GM20000 (cell line): ENCODE measurements at places on chromosomes 4 and X.

GRCh38 chrX:122363112-122363795 lies 820.8 kb upstream of the GRIA3 start:
- no peak for DNase-seq

DNA sequence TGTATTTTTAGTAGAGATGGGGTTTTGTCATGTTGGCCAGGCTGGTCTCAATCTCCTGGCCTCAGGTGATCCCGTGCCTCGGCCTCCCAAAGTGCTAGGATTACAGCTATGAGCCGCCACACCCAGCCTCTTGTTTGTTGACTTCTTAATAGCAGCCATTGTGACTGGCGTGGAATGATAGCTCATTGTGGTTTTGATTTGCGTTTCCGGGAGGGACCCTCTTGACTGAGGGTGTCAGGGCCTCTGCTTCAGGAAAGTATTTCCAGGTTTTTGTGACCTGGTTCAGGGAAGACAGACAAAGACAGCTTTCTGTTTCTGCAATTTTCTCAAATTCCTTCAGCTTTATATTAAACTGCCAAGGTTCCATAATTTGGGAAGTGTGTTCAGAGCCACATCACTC lies 15.1 kb downstream of the CSF2RA start:
- no peak for DNase-seq

GRCh38 chr4:72886602-72887001 lies 182.9 kb downstream of the COX18 start:
- DNase-seq = no peak

DNA sequence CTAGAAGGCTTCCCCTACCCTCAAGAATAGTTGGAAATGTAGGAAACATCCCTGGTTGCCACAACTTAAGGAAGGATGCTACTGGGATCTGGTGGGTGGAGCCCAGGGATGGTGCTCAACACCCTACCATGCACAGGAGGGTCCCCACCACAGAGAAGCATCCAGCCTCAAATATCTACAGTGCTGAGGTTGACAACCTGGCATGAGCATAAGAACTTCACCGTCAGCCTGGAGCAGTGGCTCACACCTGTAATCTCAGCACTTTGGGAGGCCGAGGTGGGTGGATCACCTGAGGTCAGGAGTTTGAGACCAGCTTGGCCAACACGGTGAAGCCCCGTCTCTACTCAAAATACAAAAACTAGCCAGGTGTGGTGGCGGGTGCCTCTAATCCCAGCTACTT lies 24.0 kb upstream of the ASMTL start:
- no peak for DNase-seq

GRCh38 chrX:15116900-15117299 lies 153.0 kb downstream of the ASB9 start:
- DNase-seq = no peak

DNA sequence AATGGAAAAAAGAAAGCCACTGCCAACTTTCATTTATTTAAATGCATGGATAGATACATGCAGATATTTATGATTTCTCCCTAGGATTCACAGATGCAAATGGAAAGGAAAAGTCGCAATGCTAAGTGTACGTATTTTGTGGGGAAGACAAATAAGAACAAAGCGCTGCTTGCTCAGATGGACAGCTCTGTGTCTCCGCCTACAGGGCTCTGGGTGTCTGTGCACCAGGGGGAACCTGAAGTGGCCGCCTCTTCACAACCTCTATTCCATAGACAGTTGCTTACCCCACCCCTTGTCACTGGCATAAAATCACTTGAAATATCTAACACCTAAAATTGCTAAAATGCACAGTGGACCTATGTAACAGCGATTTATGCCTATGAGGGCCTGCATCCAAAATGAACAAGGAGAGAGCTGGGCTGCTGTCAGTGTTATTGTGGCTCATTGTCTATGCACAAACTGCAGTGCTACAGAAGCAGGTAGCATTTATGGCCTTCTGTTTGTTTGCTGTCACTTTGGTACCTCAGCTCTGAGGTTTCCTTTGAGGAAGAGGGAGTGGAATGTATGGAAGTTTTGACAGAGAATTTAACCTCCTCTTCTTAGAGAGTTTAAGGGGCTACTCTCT lies 58.6 kb upstream of the PAGE1 start:
- peak; percentile 8 for DNase-seq

GRCh38 chrX:97597954-97598353 lies 714.2 kb downstream of the RPA4 start:
- DNase-seq = no peak

DNA sequence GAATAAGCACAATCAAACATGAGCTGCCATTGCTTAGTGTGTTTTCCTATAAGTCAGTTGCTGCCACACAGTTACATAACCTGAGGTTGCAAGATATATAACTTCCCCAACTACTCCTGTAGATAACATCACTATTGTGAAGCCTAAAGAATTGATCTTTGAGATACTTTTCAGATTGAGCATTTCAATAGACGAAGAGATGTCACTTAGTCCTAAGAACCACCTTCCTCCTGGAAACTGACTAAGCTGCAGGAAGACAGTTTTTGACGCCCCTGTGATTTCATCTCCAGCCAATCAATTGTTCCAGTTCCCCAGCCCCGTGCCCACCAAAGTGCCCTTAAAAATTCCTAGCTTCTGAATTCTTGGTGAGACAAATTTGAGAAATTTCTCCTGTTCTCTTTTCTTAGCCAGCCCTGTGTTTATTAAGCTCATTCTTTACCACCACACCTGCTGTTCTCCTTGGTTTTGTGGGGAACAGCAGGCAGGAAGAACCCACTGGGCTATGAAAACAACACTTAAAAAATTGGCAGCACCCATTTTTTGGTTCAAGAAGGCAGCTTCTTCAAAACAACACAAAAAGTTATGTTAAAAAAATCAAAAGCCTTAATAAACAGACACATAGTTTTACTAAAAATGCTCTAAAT lies 317.1 kb upstream of the PABPC4L start:
- DNase-seq = no peak

GRCh38 chr4:81470456-81471297 lies 1.0 kb downstream of the RASGEF1B start:
- peak; percentile 19 for DNase-seq

DNA sequence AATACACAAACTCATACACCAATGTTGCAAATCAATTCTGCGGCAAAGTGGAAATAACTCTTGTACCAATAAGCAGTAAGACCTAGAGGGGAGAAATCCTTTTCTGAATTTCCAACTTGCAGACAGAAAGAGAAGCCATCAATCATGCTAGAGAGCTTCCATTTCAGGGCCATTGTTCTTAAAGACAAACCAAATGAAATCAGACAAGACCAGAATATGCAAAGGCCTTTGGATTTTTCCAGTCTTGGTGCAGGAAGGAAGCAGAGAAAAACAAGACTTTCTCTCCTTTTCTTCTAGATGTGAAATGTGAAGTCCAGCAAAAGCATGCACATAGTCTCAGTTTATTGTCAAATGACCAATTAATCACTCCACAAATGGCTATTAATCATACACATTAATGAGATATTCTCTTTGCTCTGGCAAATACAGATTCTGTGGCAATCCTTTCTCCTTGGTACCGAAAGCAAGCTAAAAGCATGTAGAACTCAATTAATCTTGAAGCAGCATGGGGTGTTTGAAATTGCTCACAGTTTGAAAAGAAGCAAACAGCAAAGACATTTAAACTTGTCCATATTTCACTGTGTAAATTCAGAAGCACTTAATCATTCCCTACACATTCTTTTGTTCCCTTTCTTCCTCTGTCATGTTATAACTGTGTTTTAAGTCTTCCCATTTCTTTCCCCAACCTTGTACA lies 466.1 kb downstream of the GPAT3 start:
- DNase-seq = no peak

DNA sequence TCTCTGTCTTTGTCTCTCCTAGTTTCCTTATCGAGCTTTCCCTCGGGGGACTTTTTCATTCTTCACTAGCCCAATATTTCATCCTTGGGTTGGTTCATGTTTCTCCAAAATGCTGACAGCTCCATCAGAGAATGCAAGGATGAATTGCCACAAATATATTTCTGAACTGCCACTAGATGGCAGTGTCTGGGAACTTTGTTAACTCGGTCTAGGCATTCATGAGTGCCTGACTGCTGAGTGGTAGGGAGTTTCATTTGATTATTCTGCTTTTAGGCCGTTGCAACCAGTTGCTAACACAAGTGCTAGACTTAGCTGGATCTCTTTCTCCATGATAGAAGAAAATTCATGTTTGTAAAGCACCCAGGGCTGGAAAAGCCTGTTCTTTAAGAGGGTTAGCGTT lies 73.5 kb upstream of the RAP2C start:
- DNase-seq = peak; percentile 42

DNA sequence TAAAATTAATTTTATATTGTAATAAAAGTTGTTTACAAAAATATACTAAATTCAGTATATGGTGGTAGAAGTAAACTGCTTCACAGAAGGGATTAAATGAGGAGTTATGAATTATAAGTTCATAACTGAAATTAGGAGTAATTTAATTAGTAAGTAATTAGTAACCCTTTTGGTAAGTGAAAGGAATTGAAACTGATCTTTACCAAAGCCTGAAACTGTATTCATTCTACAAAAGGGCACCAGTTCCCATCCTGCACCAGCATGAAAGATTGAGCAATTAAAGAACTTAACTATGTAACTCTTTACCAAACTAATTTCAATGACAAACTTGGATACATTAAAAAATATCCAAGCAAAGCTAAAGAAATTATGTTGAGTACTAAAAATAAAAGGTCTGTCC lies 8.2 kb downstream of the MED14 start:
- DNase-seq = no peak

DNA sequence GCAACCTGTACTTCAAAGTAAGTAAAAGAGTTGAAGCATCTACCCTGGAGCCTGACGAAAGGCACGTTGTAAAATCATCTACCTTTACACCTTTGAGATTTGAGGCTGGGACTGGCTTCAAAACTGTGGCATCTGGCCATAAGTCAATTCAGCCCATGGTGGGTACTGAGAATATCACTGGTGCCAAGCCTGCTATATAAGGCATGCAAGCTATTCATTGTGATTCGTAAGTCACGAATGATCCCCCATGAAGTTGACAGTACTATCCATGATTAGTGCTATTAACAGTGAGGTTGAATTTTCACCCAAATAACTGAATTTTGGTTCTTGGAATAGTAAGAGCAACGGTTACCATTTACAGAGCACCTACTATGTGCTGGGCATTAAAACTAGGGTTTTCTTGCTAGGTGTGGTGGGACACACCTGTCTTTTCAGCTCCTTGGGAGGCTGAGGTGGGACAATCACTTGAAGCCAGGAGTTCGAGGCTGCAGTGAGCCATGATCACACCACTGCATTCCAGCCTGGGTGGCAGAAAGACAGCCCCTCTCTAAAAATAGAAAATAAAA lies 39.8 kb downstream of the IRF2 start:
- DNase-seq = no peak

- DNase-seq = no peak
Measured at GRCh38 chr4:42070463-42070862, 80.1 kb downstream of the SLC30A9 start.

- DNase-seq = peak; percentile 62
Measured at GRCh38 chrX:153818571-153819383, 11.6 kb downstream of the PDZD4 start.

GRCh38 chr4:37977471-37978247 lies 17.5 kb downstream of the PTTG2 start:
- peak; percentile 80 for DNase-seq

- DNase-seq = no peak
Measured at GRCh38 chrX:108584617-108585211, 145.1 kb downstream of the COL4A5 start.

DNA sequence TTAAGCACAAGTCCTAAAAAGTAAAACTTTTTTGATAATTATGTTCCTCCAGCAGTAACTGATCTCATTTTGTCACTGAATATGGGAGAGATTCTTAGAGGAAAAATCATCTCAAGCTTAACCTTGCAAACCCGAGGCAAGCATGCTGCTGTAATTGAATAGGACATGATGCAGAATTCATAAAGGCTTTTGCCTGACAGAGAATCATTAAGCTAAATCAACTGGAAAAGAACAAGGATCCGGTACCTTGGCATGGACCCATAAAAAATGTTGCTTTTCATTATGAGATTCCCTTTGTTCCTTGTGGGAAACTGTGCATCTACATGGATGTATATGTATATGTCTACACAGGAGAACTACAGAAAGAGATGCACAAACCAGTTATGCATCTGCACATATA lies 149.1 kb downstream of the PAPSS1 start:
- no peak for DNase-seq

DNA sequence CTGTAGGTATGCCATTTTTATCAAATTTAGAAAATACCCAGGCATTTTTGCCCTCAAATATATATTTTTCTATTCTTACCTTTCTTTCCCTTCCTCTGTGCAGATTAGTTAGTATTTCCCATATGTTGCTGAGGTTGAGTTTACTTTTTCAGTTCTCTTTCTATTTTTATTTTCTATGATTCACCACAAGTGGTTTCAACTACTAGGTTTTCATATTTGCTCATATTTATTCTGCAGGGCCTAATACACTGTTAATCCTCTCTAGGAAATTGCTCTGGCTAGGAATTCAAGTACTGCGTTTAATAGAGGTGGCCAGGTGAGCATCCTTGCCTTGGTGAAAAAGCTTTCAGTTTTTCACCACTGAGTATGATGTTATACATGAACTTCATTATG lies 1535.3 kb upstream of the PCDH10 start:
- no peak for DNase-seq

DNA sequence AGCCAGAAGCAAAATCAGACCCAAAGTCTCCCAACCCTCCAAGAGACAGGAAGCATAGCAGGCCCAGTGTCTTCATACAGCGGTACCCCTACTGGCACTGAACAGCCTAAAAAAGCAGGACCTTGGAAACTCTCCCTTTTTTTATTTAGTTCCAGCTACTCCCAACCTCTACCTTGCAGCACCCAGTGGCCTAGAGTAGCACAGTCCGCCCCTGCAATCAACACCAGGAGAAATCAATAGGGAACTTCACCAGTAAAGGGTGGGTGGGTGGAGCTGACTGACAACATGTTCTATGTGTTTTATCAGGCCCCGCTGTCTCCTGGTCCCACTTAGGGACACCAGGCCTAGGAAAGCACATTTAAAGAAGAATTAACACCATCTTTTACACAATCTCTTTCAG lies 378.5 kb upstream of the CT83 start:
- DNase-seq = no peak

DNA sequence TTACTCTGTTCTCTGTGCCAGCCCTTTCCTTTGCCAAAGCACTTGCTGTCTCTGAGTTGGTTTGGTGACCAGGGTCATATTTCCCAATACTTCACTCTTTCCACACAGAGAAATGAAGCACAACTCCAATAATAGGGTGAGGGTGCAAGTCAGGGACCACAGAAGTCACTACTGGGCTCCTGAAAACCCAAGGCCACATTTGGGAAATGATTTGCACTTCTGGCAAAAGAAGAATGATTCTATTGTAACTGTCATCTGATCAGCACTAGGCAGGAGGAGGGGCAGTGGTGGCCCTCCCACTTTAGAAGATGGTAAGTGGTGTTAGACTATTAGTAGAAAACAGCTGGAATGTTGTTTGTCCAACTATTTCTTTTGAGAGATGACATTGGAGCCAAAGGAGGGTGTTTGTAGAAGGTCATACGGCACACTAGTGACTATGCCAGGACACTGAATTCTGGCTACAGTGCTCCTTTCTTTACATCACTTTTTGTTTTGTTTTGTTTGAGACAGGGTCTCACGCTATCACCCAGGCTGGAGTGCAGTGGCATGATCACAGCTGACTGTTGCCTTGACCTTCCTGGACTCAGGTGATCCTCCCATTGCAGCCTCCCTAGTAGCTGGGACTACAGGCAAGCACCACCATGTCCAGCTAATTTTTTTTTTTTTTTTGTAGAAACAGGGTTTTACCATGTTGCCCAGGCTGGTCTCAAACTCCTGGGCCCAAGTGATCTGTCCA lies 10.8 kb upstream of the HADH start:
- DNase-seq = no peak
